ENCODE measurements at places on chromosomes 2 and 18. TPM values are rescaled to one million over a fixed set of nuclear protein-coding genes. Genes with fewer than 3 reads are reported as not detected.

ATP6V1C2 gene
- 0.60 TPM for total RNA-seq

GAREM1 gene
- 2.2 TPM for total RNA-seq

EVA1A gene
- total RNA-seq: 35.2 TPM

GNAL gene
- 2.3 TPM for total RNA-seq

HOXD8 gene
- 5.3 TPM for total RNA-seq

CFAP210 gene
- total RNA-seq: not detected

SERPINB2 gene
- total RNA-seq: 0.34 TPM

HOXD9 gene
- total RNA-seq: 5.4 TPM

CD8A gene
- 0.08 TPM for total RNA-seq

TRABD2A gene
- total RNA-seq: 4.0 TPM

CNTNAP5 gene
- not detected for total RNA-seq

CTLA4 gene
- total RNA-seq: 2.7 TPM

QPCT gene
- total RNA-seq: 5.9 TPM

PDK1 gene
- 19.2 TPM for total RNA-seq

TRIM43 gene
- 0.29 TPM for total RNA-seq

WNT6 gene
- total RNA-seq: not detected

IKZF2 gene
- total RNA-seq: 2.4 TPM

Measured in A375 (cell line).